ENCODE measurements at places on chromosomes 11 and 22.

DNA sequence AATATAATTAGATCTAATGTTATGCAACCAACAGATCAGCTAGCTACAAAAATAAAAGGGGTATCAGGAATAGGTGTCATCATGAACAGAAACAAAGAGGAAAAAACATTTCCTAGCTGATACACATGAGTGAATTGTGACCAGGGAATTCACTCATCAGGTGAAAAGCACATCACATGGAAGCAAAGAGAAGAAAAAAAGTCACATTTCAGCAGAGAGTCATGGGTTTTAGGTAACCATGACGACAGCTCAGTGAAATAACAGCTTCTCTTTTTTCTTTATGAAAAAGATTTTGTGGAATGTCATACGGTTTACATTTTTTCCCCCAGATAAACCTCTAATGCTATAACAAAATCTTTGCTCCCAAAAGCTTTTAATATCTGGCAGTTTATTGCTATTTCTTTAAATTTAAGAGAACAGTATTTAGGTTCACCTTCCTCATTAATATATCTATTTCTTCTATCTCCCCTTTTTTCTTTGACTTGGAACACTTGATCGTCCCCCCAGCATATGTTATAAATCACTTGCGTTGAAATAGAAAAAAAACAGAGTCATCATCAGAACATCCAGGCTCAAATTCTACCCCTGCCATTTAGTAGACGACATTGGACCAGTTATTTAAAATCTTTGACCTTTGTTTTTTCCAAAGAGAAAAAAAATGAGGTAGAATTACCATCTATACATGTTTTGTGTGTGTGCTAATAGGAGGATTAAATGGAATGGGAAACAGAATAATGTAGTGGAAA, 5.3 kb downstream of the TYR start:
- DNase-seq = no peak

DNA sequence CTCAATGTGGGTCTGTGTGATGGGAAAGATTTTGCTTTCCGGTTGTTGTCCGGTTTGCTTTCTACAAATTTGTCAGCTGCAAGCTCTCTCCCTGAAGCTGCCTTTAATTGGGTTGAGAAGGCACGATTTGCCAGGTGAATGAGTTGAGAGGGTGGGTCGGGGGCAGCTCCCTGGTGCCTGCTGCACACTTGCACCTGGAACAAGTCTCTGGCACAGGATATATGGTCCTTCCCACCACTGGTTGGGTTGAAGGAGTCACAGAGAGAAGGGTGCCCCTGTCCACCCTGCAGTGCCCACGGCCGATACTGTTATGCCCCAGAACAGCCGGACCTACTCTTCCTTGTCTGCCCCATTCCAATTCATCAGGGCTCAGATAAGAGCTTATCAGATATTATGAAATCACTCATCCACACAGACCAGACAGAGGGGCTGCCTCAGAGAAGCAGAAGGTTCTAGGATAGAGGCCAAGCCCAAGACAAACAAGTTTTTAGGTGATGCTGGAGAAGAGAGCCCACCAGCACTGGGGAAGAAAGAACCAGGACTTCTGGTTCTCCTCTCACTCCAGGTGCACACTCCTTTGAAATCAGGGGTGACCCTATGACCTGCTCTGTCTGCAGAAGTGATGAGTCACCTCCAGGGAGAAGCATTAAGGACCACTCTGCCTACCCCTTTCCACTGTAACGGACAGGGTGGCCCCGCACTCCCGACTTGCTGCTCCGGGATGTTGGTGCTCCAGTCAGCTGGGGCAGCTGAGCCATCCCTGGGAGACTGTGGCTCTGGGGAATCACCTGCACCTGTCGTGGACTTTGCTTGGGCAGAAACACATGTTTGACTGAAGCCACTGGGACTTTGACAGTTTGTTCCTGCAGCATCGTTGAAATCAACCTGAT, 45.3 kb downstream of the RTL6 start:
- DNase-seq = no peak

GRCh38 chr11:130047141-130047540, 22.6 kb upstream of the APLP2 start:
- DNase-seq = no peak

GRCh38 chr11:19244084-19244483, 3.3 kb upstream of the E2F8 start:
- no peak for DNase-seq

DNA sequence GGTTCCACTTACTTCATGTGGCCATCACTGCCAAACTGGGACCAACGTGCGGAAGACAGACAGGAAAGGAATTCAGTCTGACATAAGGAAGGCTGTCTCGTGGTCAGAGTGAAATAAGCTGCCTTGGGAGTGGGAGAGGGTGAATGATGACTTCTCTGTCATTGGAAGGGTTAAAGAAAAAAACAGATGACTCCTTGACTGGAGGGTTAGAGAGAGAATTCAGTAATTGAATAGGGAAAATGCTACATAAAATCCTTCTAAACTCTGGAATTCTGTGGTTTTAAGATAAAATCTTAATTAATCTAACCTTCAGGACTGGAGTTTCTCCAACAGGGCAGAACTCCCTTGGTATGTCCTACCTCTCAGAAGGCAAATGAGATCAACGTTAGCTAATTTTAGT, 33.8 kb downstream of the RAB30 start:
- peak; percentile 74 for DNase-seq

DNA sequence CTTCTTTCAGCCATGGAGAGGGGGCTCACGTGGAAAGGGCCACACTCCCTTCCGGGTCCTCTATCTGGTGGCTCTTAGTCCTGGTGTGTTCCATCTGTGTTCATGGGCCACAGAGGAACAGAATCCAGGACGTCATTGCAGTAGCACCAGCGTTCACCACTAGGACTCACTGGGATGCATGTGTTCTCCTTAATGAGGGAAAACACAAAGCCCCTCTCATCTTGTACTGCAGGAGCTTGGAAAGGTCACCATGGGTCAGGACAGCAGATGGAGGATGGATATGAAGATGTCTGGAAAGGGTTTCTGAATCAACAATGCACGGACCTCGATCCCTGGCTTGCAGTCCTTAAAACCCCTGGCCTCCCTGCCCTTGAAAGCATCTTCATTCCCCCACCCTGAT, 113.8 kb upstream of the THY1 start:
- DNase-seq = peak; percentile 41

DNA sequence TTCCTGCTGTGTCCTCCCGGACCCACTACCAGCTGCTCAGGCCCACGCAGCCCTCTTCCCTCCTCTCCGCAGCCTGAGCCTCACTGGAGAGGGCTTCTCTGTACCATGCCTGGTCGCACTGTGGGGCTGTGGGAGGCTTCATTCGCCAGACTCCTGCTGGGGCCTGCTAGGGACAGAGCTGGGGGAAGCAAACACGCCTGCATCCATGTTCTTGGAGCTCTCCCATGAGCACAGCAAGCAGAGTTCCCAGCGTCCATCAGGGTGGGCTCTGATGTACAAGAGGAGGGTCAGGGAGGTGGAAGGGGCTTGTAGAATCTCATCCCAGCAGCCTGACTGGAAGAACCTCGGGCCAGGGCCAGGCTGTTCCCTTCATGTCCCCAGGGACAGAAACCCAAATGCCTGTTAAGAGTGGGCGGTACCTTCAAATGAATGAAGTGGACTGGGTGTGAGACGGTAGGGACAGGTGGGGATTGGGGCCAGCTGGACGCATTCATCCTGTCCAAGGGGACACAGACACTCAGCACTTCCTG, 59.9 kb downstream of the MPPED1 start:
- no peak for DNase-seq

GRCh38 chr11:28259177-28259843, 151.1 kb downstream of the METTL15 start:
- no peak for DNase-seq

DNA sequence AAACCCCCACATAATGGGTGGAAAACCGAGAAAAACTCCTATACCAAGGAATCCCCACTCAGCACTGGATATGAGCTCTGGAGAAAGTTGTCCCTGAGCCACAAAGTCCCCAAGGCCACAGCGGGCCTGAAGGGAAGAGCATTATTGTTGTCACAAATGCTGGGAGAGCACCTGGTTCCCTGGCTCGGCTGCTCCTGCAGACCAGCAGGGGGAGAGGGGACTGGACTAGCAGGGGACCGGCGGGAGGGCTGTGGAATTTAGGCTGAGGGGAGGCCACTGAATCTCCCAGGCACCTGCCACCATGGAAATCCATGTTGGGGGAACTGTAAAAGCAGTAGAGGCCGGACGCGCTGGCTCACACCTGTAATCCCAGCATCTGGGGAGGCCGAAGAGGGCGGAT, 7.0 kb downstream of the PC start:
- DNase-seq = no peak

DNA sequence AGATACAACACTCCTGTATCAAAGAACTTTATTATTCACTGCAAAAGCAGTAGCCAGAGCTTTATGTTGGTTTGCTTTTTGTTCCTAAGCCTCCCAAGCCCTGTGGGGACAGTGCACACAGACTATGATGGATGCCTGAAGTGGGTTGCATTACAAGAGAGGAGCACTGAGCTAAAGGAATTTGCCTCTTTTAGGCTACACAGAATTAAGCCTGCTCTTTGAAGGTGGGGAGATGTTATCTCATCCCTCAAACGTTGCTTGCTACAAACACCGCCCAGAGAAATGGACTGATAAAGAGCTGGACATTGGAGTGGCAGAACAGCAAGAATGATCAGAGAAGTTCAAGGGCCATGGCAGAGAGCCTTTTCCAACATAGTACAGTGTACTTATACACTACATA, 2.5 kb upstream of the POGLUT3 start:
- peak; percentile 81 for DNase-seq

- no peak for DNase-seq
Measured at GRCh38 chr11:894575-895201, 15.9 kb downstream of the CHID1 start.

DNA sequence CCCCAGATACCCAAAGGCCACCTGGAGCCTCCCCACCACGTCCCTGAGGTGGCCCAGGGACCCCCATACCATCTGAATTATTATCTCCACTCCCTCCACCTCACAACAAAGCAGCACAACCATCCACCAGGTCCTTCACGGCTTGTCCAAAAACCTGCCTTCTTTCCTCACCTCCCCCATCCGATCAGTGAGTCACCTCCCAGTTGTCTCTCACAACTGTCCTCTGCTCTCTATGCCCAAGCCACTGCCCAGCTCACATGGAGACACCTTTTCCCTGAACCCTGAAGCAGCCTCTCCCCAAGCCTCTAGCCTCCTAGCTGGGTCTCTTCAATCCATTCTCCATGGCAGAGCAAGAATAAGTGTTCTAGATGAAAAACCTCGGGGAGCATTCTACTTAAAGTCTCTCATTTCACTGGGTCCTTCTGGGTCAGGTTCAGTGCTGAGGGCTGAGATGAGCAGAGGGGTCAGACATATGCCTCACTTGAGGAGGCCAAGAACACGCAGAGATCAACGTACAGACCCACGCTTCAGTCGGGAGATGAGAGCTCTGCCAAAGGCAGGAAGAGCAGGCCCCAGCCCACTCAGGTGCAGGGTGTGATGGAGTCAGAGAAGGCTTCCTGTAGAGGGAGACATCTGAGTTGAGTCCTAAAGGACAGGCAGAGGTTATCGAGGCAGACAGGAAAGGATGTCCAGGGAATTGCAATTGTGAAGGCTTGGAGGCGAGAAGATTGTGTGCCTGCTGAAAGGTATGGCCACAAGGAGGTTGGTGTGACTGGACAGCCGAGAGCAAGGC, 74.7 kb downstream of the PDE2A start:
- no peak for DNase-seq

DNA sequence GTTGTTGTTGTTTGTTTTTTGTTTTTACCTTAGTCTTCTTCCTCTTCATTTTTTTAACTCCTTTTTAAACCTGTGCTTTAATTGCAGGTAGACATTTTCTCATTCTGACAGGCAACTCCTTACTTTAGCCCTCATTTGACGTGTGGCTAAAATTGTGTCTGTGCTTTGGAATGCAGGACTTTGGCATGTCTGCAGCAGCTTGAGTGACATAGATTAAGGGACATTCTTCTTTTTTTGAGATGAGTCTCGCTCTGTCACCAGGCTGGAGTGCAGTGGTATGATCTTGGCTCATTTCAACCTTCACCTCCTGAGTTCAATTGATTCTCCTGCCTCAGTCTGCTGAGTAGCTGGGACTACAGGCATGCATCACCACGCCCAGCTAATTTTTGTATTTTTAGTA, 100.8 kb downstream of the FAT3 start:
- DNase-seq = no peak

- DNase-seq = no peak
Measured at GRCh38 chr11:96123301-96123700, 199.4 kb upstream of the MTMR2 start.

GRCh38 chr11:118938491-118939403, 13.0 kb upstream of the BCL9L start:
- DNase-seq = peak; percentile 72

DNA sequence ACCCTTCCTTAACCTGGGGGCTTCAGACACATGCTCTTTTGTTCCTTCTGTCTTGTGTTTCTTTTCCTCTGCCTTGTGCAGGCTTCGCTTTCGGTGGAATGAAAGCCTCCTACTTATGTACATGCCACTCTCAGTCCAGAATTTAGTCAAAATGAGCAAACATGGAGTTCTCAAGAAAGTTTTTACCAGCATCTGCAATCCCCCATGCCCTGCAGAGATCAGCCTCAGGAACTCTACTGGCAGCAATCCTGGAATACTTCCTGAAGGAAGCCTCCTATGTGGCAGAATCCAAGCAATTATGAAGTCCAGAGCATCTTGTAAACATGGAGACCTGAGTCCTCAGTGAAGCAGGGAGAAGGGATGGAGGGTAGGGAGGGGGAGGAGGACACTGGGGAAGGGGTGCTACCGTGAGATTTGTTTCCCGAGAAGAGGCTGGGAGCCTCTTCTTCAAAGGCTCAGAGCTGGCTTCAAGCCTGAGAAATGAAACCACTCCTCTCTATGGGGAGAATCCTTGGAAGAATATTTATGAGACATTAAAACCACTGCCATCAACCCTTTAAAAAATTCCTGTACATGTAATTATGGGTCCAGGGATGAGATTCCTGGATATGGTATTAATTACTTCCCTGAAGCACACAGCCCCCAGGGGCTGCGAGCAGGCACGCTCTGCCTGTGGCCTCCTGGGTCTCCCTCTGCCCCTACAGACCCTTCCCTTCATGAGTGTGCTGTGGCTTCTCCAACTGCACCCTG, 58.4 kb downstream of the TENM4 start:
- DNase-seq = no peak

- no peak for DNase-seq
Measured at GRCh38 chr11:111019451-111019850, 226.1 kb upstream of the POU2AF2 start.

- DNase-seq = peak; percentile 85
Measured at GRCh38 chr22:46006379-46007002, 29.5 kb upstream of the WNT7B start.

Data from islet precursor cell (in vitro differentiated cells).